ENCODE measurements at places on chromosomes 5 and 9. TPM values are rescaled to one million over a fixed set of nuclear protein-coding genes. Genes with fewer than 3 reads are reported as not detected.

DNA sequence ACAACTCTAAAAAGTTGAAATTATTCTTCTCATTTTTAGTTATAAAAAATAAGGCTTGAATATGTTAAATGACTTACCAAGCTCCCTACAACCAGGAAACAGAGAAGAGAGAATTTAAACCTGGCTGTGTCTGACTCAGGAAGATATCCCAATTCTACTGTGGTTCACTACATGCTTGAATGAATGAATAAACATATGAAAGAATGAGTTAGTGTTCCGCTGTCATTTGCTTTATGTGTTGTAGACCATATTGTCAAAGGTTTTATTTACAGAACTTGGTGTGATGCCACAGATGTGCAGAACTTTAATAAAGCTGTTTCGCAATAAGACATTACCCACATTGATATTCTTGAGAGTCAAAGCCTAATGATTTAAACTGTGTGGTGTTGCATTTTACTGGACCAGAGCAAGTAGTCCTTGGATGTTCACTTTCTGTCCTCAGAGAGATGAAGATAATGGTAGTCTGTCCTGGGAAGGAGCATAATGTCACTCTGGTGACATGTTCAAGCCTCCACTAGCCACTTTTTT lies 313.2 kb downstream of the TRIM32 start:
- no peak for DNase-seq

GRCh38 chr5:139275956-139276355 lies 17.6 kb upstream of the MATR3 start:
- no peak for DNase-seq

DNA sequence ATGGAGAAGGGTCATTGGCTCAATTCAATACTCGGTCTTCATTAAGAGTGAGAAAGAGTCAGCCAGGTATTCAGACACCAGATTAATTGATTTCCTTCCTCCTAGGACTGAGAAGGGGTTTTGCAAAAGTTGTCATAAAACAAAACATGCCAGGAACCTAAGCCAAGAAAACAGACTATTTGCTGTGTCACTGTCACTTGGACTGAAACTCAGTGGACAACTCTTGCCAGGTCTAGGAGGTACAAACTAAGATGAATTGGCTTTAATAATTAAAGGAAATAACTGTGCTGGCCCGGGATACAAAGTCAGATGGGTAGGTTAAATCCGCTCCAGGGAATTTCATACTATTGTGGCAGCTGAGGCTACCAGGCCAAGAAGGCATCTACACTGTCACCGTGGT lies 71.1 kb upstream of the TBC1D9B start:
- no peak for DNase-seq

DNA sequence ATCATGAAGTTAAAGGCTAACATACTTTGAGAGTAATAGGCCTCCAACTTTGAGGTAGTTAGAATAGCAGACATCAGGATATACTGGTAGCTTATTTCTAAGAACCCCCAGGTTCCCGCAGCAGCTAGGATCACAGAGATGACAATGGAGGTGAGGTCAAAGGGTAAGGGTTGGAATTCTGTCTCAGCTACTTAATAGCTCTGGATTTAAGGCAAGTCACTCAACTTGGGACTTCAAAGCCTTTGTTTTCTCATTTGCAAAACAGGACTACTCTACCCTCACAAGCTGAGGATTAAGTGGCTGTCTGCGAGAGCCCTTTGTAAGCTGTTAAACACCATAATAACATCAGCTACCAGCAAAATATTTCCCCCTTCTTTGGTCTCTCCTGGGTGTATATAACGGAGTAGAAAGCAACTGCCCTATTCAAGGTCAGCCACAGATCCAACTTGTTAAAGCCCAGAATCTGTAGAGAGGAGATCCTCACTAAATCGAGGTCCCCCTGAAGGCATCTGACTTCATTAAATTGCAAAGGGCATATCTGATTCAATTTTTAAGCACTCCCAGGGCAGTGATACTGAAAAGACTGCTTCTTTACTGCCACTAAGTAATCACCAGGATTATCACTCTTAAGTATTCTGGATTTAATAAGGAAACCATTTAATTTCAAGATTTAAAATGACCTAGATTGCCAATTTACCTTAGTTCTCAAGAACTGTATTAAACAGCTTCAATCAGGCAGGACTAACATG lies 104.7 kb downstream of the DCP2 start:
- DNase-seq = no peak

DNA sequence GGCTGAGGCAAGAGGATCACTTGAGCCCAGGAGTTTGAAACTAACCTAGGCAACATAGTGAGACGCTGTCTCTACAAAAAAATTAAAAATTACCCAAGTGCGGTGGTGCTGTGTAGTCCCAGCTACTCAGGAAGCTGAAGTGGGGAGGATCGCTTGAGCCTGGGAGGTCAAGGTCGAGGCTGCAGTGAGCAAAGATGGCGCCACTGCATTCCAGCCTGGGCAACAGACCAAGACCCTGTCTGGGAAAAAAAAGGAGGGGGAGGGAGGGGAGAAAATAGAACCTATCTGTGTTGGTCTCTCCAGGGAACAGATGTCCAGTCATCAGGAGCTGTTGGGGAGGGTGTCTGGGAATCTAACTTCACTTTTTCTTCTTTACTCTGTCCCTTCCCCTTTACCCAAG lies 24.3 kb downstream of the MAT2B start:
- DNase-seq = no peak

- DNase-seq = no peak
Measured at GRCh38 chr5:62960781-62961180, 382.2 kb downstream of the LRRC70 start.

DNA sequence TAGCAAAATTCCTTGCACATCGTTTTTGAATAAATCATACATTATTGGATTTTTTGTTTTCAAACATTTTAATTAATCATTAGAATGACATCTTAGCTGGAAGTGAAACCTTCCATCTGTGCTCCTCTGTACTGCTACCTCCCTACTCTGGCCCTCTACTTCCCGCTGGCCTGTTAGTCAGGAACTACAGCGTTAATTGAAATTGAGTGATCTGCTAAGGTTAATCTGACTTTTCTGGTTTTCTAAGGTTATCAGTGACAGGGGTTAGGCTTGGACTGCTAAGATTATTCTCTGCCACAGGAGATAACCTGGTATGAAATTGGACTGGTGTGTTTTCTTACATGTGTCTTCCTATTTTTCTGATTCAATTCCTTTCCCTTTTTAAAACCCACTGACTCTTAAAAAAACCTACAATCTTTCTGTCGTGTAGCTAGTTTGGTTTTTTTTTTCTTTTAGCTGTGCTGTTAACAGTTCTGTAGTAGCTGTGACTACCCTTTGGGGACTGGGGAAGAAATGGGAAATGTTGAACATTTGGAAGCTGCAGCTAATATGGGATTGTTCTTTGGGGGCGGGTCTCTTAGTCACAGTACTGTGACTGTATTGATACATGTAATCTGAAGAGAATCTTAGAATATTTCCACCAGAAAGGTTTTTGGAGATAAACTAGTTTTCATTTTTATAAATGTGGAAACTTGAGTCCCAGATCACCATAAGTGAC lies 4.6 kb downstream of the KIF2A start:
- DNase-seq = no peak

Gene SLC1A1
- total RNA-seq = 37.0 TPM

Gene B4GALT1
- total RNA-seq = 103 TPM

Data from mucosa of descending colon (tissue), 3 donors.